ENCODE measurements at places on chromosomes 4 and X.

GRCh38 chr4:68182382-68182820 lies 52.7 kb upstream of the TMPRSS11F start:
- no peak for DNase-seq

DNA sequence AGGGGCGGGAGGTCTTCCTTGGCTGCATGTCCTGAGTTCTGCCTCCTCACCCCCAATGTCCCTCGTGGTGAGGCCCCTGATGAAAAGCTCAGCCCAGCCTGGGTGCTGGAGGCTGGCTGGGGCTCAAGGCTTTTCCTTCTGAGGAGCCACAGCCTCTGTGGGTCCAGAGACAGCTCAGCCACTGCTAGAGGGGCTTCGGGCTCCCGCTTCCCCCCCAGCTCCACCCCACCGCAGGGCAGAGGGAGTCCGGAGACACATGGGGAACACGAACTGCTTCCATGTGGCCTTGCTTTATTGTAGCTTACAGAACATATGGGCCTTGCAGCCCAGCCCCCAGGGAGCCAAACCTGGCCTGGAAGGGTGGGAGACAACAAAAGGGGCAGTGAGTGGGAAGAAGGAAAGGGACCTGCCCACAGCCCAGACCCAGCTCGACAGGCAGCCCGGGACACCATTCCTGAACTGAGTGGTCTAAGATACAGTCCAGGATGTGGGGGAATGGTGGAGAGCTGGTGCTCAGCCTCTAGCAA lies 89.9 kb upstream of the NKX1-1 start:
- DNase-seq = no peak

DNA sequence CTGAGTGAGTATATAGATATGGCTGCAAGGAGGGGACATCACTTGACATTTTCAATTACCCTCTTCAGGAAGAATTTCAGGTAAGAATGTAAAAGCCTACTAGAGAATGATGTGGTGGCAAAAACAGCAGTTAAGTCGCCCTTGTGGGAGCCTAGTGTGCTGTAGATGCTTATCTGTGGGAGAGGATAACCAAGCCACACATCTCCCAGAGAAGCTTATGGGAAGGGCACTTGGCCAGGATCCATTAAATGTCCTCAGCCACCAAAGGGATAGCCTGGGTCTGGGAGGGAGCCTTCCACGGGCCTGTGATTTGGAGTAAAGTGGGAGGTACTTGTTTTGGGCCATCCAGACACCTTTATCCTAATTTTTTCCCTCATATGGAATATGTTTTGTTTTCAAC lies 41.3 kb upstream of the BCLAF3 start:
- DNase-seq = no peak

DNA sequence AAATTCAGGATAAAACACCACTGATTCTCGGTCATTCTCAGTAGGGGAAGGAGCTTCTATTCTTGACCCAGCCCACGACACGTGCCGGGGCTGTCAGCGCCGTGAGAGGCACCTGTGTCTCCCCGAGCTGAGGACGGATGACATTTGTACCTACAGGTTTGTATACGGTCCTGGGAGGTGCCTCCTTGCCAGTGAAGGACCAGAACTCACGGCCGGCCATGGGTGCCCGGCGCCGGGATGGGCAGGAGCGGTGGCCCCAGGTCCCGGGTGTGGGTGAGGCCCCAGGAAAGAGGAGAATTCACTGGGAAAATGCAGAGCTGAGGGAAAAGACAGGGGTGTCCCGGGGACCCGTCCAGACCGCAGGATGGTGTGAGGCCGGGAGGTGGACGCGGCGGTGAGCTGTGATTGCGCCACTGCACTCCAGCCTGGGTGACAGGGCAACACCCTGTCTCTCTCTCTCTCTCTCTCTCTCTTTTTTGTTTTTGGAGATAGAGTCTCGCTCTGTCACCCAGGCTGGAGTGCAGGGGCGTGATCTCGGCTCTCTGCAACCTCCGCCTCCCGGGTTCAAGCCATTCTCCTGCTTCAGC lies 48.9 kb upstream of the PPP2R3B start:
- DNase-seq = no peak

Data from NCI-H1105 (cell line).